ENCODE measurements at places on chromosomes 2 and 18. TPM values are rescaled to one million over a fixed set of nuclear protein-coding genes. Genes with fewer than 3 reads are reported as not detected.

The RSAD2 gene
- 2.8 TPM for total RNA-seq

The GALNT5 gene
- not detected for total RNA-seq

The SIX3 gene
- total RNA-seq = not detected

The ZNF532 gene
- 1.8 TPM for total RNA-seq

The SLC25A12 gene
- 18.3 TPM for total RNA-seq

The PRSS56 gene
- total RNA-seq = not detected

The TTN gene
- 4.3 TPM for total RNA-seq

The RAB17 gene
- total RNA-seq = 0.14 TPM

GRCh38 chr2:215687149-215688031, 251.5 kb upstream of the FN1 start:
- no peak for DNase-seq
- H3K27ac ChIP-seq = no peak overlapping the region
- no peaks in the 10 kb centered on the region for H3K4me1 ChIP-seq
- H3K27me3 ChIP-seq = peaks cover 4% of the 10 kb centered on the region
- no peak overlapping the region for H3K4me3 ChIP-seq

DNA sequence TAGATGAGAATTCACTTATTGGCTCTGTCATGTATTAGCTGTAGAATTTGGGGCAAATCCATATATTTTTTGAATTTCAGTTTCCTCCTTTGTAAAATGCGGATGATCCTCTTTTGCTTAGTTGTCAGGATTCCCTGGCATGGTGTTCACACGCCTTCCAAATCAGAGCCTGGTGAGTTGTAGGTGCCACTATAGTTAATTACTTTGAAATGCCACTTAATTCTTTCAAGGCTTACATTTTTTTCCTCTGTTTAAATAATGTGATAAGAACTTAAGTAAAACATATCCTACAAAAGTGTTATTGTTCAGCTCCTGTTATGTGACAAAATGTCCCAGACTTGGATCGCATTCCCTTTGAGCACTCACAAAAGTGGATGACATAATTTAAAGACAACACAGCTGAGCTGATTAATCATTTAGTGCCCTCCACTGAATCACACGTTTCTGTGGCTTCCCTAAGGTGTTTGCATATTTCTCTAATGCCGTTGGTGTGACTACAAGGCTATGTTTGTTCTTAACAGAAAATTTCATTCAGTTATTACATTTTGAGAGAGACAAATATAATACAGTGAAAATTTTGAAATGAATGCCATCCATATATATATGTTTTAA, 471.2 kb upstream of the CHST9 start:
- no peaks in the 10 kb centered on the region for H3K4me1 ChIP-seq
- no peaks in the 10 kb centered on the region for H3K36me3 ChIP-seq
- no peak for DNase-seq
- H3K4me3 ChIP-seq = no peak overlapping the region

DNA sequence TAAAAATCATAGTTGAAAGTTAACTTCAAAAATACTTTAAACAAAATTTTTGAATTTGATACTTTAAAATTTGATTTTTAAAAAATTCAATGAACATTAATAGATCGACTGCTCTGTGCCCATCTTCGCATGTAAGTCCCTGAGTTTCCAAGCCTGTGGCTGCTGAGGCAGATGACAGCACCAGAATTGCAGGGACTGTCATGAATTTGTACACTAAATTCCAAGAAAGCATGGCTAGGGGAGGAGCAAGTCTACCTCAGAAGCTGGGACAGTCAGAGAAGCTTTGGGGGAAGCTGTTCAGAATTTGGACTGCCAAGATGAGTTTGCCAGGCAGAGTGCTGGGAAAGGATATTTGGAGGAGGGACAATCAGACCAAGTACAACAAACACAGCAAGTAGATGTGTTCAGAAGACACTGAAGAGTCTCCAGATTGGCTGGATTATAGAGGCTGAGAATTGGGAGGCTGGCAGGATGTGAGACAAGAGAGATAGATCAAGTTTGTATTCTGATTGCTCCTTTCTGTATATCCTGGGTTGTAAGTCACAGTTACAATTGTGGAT, 79.0 kb downstream of the ASXL3 start:
- no peaks in the 10 kb centered on the region for H3K4me1 ChIP-seq
- no peak overlapping the region for H3K27ac ChIP-seq
- no peak for DNase-seq
- H3K27me3 ChIP-seq = no peaks in the 10 kb centered on the region

DNA sequence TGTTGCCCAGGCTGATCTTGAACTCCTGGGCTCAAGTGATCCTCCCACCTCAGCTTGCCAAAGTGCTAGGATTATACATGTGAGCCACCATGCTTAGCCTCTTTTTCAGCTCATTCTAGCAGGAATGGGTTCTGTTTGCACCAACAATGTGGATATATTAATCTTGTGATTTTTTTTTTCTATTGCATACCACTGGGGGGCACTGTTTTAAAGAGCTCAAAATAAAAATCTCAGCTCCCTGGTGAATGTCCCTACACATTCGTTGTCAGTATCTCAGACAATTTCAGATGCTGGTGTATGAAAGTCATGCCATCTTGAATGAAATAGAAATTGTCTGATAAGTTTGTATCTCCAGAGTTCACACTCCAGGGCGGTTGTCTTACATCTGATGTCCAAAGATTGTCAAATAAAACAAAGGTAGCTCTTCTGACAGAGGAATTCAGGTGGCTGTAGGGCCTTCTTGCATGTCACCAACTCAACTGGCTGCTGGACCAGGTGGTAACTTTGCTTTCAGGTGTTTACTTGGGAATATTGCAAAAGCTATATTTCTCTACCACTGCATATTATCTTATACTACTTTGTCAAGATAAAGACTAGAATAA, 3.1 kb upstream of the MATN3 start:
- DNase-seq = no peak
- H3K4me3 ChIP-seq = no peak overlapping the region
- peaks cover 3% of the 10 kb centered on the region for H3K36me3 ChIP-seq
- H3K4me1 ChIP-seq = peaks cover 8% of the 10 kb centered on the region
- peaks cover 33% of the 10 kb centered on the region for H3K27me3 ChIP-seq

GRCh38 chr18:10070561-10071000, 156.8 kb downstream of the VAPA start:
- no peaks in the 10 kb centered on the region for H3K36me3 ChIP-seq
- H3K4me3 ChIP-seq = no peak overlapping the region
- no peak for DNase-seq
- H3K27ac ChIP-seq = no peak overlapping the region

DNA sequence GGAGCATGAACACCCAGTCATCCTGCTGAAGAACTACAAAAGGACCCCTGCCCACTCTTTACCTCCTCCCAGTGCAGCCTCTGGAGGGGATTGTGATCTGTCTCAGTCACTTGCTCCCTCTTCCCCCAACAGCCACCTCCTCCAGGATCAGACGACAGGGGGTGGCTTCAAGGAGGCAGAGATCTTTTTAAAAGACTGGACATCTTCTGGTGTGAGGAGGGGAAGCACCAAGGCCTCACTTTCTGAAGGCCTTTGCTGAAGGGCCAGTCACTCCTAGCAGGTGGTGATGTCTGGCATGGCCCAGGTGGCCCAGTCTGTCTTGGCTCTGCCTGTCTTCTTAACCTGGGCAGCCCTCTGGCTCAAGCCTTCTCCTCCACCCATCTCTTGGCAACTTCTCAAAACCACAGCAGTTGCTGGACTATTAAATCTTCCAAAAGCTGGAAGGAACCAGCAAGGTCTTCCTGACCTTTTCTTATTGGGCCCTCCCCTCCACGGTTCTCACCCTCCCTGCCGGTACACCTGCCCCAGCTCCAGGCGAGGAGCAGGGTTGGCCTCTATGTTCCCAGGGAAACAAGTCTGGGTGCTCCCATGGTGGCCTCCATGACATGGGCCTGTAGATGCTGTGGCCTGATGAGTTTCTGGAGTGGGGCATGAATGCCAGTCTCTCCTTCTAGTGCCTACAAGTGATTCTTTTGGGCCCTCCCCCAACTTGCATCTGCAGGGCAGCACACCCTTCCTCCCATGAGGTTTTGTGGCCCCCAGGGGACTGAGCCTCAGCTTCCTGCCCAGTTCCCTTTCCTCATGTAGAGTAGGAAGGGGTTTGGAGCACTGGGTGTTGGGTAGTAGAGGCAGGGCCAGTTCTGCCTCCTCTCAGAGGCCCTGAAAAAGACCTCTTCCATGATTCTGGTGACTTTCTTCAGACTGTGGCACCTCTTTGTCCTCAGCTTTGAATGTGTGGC, 5.0 kb upstream of the ATP6V1B1 start:
- H3K4me1 ChIP-seq = no peaks in the 10 kb centered on the region
- DNase-seq = no peak
- H3K4me3 ChIP-seq = no peak overlapping the region
- no peaks in the 10 kb centered on the region for H3K36me3 ChIP-seq

DNA sequence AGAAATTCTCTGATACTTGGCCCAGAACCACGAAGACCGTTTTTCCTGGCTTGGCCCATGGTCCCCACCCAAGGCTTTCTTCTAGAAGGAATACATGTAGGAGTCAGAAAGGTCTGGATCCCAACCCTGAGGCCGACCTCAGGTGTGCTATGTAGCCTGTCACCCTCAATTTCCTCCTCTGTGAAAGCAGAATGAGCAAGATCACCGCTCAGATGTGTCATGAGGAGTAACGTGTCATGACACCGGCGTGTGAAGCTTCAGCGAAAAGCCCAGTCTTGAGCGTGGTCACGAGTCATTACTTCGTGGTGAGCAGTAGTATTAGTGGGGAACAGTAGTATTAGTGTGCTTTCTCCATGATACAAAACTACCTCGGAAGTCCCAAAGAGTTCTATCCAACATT, 103.4 kb downstream of the ALPK2 start:
- no peak overlapping the region for H3K4me3 ChIP-seq
- DNase-seq = peak; percentile 80
- peaks cover 21% of the 10 kb centered on the region for H3K27me3 ChIP-seq
- H3K36me3 ChIP-seq = peaks cover 2% of the 10 kb centered on the region
